ENCODE measurements at places on chromosomes 3 and 15. TPM values are rescaled to one million over a fixed set of nuclear protein-coding genes. Genes with fewer than 3 reads are reported as not detected.

Gene BMF
- 0.99 TPM for polyA plus RNA-seq

Gene FBXO22
- polyA plus RNA-seq, result 13.8 TPM

GRCh38 chr3:30646181-30646876, 39.9 kb downstream of the TGFBR2 start:
- DNase-seq, result no peak

GRCh38 chr15:101562428-101563059, 73.0 kb upstream of the PCSK6 start:
- DNase-seq, result no peak

- DNase-seq, result no peak
These were observed 22.8 kb downstream of the GAP43 start for GRCh38 chr3:115646027-115646690.

- no peak for DNase-seq
These were observed 16.3 kb downstream of the ZNF385D start for GRCh38 chr3:21734746-21735145.
